Mammary epithelial cell (primary cell): ENCODE measurements at places on chromosomes 3 and 15. TPM values are rescaled to one million over a fixed set of nuclear protein-coding genes. Genes with fewer than 3 reads are reported as not detected.

FBXO40 gene
- not detected in 2 replicates for total RNA-seq

PLA1A gene
- not detected in 2 replicates for total RNA-seq

TRAK1 gene
- total RNA-seq: 67.2 TPM

GOLGA8A gene
- total RNA-seq: 24.0 TPM

ZBTB38 gene
- 110 TPM for total RNA-seq

CTXN2 gene
- total RNA-seq: not detected

PCOLCE2 gene
- total RNA-seq: 3.5 TPM

RAB6B gene
- 2.6 and 4.1 TPM in 2 replicates for total RNA-seq

CATSPER2 gene
- 3.7 TPM for total RNA-seq

HTR3D gene
- total RNA-seq: not detected

DLEC1 gene
- total RNA-seq: 0.17 TPM

TRAIP gene
- total RNA-seq: 4.9 and 12.6 TPM in 2 replicates

MAP3K13 gene
- total RNA-seq: 25.3 and 28.8 TPM in 2 replicates

SKOR1 gene
- under 0.01 TPM for total RNA-seq

GABRG3 gene
- total RNA-seq: not detected in 2 replicates

FGD5 gene
- total RNA-seq: not detected

SHC4 gene
- total RNA-seq: 4.8 and 5.5 TPM in 2 replicates

LNP1 gene
- 1.0 and 1.7 TPM in 2 replicates for total RNA-seq

ITIH1 gene
- not detected in 2 replicates for total RNA-seq

SSR3 gene
- 388 and 521 TPM in 2 replicates for total RNA-seq

GP5 gene
- total RNA-seq: 0.11 and 0.42 TPM in 2 replicates

ZBBX gene
- total RNA-seq: not detected in 2 replicates

DISP2 gene
- total RNA-seq: 1.4 and 1.6 TPM in 2 replicates

GOLGA6L25 gene
- total RNA-seq: not detected

CMTM8 gene
- 2.9 and 4.6 TPM in 2 replicates for total RNA-seq

STAB1 gene
- 0.17 TPM for total RNA-seq

SGO1 gene
- total RNA-seq: 0.50 TPM

ZPLD1 gene
- total RNA-seq: 1.2 TPM

DNAH12 gene
- 0.24 TPM in 1 of 2 replicates, not detected in the other for total RNA-seq
